ENCODE measurements at places on chromosomes 7 and 10.

DNA sequence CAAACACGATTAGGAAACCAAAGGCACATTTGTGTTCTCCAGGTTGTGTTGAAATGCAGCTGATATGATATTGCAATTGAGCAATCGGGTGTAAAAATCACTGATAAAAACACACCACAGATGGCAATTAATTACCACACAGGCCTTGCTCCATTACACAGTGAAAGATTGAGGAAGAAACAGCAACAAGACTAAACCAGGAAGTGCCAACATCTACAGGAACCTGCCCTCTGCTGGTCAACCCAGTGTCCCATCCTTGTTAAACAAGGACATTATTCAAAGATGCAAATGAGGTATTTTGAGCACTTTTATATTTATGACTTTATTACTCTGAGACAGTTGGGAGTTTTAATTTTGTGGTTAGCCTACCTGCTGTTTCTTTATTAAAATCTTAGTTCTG lies 765.6 kb upstream of the GHITM start:
- DNase-seq: no peak
- H3K4me3 ChIP-seq: no peak overlapping the region
- H3K27me3 ChIP-seq: no peaks in the 10 kb centered on the region
- H3K4me1 ChIP-seq: no peaks in the 10 kb centered on the region
- H3K27ac ChIP-seq: no peak overlapping the region

GRCh38 chr7:129370812-129371211 lies 63.4 kb upstream of the STRIP2 start:
- DNase-seq: no peak
- H3K27ac ChIP-seq: no peak overlapping the region
- H3K4me1 ChIP-seq: peaks cover 30% of the 10 kb centered on the region
- no peaks in the 10 kb centered on the region for H3K27me3 ChIP-seq
- no peak overlapping the region for H3K4me3 ChIP-seq

GRCh38 chr10:30456266-30456665 lies 22.3 kb downstream of the MAP3K8 start:
- H3K27ac ChIP-seq: peak overlapping the region; percentile 46
- DNase-seq: no peak
- H3K27me3 ChIP-seq: no peaks in the 10 kb centered on the region
- peaks cover 30% of the 10 kb centered on the region for H3K36me3 ChIP-seq
- H3K4me1 ChIP-seq: peaks cover 19% of the 10 kb centered on the region

DNA sequence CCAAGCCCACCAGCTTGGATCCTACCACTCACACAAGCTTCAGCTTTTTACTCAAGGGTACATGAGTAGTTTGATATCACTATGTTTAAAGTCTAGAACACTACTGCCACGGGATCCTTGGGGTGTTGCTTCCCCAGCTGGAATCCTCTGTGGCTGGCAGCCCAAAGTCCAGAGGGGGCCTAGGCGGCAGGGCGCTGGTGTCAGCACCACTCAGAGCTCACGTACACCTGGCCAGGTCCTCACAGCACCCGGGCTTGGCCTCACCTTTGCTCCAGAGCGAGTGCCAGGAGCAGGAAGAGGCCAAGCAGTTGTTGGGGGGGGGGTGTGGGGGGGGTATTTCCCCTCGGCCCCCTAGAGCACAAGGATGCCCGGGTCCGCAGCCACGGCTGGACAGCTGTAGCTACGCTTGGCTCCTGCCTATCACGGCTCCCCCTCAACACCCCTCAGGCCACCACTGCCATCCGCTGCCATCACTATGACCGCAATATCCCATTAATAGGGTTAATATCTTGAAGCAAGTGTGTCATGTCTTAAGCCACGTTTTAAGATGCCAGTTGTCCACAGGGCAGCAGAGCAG lies 17.0 kb downstream of the ZDHHC6 start:
- H3K36me3 ChIP-seq: peaks cover 46% of the 10 kb centered on the region
- no peak overlapping the region for H3K27ac ChIP-seq
- DNase-seq: no peak

DNA sequence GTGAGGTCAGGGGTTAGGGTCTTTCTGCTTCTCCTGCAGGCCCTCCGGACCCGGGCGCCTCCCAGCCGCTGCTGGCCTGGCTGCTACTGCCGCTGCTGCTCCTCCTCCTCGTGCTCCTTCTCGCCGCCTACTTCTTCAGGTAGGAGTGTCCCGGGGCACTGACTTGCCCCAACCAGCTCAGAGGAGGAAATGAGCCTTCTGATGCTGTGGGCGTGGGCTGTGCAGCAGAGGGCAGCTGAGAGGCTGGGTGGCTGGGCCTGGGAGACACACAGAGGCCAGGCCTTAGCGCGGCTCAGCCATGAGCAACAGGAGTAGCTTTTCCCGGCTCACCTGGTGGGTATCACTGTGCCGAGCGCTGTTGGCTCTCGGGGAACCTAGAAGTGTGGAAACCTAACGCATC lies 78.9 kb downstream of the MKI67 start:
- H3K4me1 ChIP-seq: peaks cover 52% of the 10 kb centered on the region
- peak overlapping the region; percentile 91 for H3K27ac ChIP-seq
- peaks cover 31% of the 10 kb centered on the region for H3K36me3 ChIP-seq
- no peaks in the 10 kb centered on the region for H3K27me3 ChIP-seq

DNA sequence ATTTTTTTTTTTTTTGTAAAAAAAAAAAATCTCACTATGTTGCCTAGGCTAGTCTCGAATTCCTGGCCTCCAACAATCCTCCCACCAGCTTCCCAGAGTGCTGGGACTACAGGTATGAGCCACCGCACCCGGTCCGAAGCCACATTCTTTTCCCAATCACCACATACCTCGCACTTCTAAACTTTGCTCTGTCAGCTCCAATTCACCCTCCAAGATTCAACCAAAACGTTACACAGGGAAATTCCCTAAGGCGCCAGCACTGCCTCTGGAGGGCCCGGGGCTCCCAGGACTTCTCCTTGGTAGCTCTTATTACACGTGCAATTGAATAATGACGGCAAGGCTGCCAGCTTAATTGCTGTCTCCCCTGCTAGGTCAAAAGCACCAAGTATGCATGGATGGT lies 10.3 kb upstream of the DNAAF5 start:
- H3K27me3 ChIP-seq: no peaks in the 10 kb centered on the region
- peaks cover 14% of the 10 kb centered on the region for H3K4me1 ChIP-seq
- H3K4me3 ChIP-seq: no peak overlapping the region
- DNase-seq: no peak

DNA sequence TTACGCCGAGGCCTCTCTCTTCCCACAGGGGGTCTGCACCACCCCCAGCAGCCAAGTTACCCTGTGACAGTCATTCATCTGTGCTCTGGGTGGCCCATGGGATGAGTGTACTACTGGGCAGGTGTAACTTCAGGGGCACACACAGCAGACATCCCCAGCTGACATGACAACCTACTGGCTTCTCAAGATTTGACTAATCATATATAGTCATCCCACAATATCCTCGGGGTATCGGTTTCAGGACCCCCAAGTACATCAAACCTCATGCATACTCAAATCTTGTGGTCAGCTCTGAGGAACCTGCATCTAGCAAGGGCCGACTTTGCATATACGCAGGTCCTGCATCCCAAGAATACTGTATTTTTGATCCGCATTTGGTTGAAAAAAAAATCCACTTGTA lies 336.9 kb upstream of the C7orf33 start:
- H3K27ac ChIP-seq: no peak overlapping the region
- H3K4me1 ChIP-seq: no peaks in the 10 kb centered on the region
- H3K36me3 ChIP-seq: no peaks in the 10 kb centered on the region
- no peak for DNase-seq
